ENCODE measurements at places on chromosomes 2 and 18.
A peak's percentile ranks its signal among the peaks of the same experiment; 100 is the strongest.

- DNase-seq = peak; percentile 68
Measured at GRCh38 chr2:111664275-111664850, 219.6 kb downstream of the ANAPC1 start.

- DNase-seq = no peak
Measured at GRCh38 chr18:23277399-23277798, 142.1 kb downstream of the CABLES1 start.

GRCh38 chr2:136356125-136357006 lies 238.4 kb upstream of the CXCR4 start:
- no peak for DNase-seq

DNA sequence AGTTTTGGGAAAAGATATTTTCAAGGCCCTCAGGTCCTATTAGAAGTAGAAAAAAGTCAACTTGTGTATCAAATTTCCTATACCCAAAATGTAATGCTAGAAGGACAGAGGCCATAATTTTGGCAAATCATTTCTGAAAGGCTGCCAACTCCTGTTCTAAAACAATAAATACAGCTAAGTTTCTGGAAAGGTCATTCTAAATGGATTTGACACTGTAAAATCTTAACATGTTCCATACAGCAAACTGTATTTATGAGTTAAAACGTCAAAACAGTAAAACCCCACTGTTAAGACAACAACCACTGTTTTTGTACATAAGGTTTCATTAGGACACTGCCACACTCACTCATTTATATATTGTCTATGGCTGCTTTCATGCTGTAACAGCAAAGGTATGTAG lies 9.7 kb downstream of the FAM98A start:
- DNase-seq = no peak

- no peak for DNase-seq
Measured at GRCh38 chr2:97714084-97714949, 941 bp downstream of the ZAP70 start.

- no peak for DNase-seq
Measured at GRCh38 chr2:9081750-9082149, 78.3 kb upstream of the MBOAT2 start.
